ENCODE measurements at places on chromosomes 1 and 21.

GRCh38 chr1:228373681-228374571 lies 32.7 kb downstream of the TRIM11 start:
- no peak for DNase-seq

- DNase-seq: no peak
Observed at GRCh38 chr1:67764633-67765032, 68.6 kb downstream of the GNG12 start.

- no peak for DNase-seq
Observed at GRCh38 chr1:41767534-41768525, 150.9 kb downstream of the HIVEP3 start.

- DNase-seq: no peak
Observed at GRCh38 chr1:207058252-207058651, 5.2 kb downstream of the PFKFB2 start.

GRCh38 chr1:205258719-205259118 lies 31.0 kb downstream of the TMCC2 start:
- no peak for DNase-seq

Measured in esophagus squamous epithelium (tissue), 5 donors.